Spleen (tissue), 13 donors: ENCODE measurements at places on chromosomes 13 and 19. TPM values are rescaled to one million over a fixed set of nuclear protein-coding genes. Genes with fewer than 3 reads are reported as not detected.

Gene GRK1
- total RNA-seq: not detected

Gene CEACAM3
- 6.8 TPM for total RNA-seq

Gene YJEFN3
- total RNA-seq: 1.4 TPM

Gene TPRX2
- not detected for total RNA-seq

Gene BIVM
- total RNA-seq: 30.4 TPM

Gene HCN2
- total RNA-seq: 0.54 TPM

Gene DMAC2
- 25.6 TPM for total RNA-seq

Gene HSH2D
- total RNA-seq: 44.0 TPM

Gene RGS9BP
- not detected for total RNA-seq

Gene JSRP1
- 4.0 TPM for total RNA-seq

- DNase-seq: no peak
Observed at GRCh38 chr13:33089311-33089710, 73.1 kb downstream of the KL start.

DNA sequence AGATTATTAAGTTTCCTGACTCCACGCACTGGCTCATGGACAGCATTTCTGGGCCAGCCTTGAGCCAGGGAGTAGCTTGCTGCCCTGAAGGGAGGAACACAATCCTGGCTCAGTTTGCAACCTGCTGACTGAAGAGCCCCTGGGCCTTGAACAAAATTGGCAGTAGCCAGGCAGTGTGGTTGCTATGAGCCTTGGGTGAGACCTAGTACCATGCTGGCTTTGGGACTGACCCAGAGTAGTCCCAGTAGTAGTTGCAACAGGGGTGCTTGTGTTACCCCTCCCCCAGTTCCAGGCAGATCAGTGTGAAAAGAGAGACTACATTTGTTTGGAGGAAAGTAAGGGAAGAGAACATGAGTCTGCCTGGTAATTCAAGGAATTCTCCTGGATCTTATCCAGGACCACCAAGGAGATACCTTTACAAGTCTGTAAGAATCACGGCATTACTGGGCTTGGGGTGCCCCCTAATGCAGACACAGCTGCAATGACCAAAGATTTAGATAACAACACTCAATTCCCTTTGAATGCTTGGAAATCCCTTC, 22.0 kb downstream of the ITGBL1 start:
- no peak for DNase-seq

DNA sequence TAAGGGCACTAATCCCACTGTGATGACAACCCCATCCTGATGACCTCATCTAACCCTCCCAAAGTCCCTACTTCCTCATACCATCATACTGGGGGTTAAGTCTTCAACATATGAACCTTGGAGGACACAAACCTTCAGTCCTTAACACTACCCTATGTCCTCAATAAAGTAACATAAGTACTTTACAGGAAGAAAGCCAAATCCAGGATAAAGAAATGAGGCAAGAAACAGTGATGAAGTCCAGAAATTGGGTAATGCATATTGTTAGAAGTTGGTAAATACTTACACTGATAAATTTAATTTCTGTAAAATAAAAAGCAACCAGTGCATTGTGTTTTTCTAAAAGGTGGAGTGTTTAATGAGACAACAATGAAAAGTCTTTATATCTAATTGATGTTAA, 284.8 kb upstream of the SOX21 start:
- DNase-seq: no peak

DNA sequence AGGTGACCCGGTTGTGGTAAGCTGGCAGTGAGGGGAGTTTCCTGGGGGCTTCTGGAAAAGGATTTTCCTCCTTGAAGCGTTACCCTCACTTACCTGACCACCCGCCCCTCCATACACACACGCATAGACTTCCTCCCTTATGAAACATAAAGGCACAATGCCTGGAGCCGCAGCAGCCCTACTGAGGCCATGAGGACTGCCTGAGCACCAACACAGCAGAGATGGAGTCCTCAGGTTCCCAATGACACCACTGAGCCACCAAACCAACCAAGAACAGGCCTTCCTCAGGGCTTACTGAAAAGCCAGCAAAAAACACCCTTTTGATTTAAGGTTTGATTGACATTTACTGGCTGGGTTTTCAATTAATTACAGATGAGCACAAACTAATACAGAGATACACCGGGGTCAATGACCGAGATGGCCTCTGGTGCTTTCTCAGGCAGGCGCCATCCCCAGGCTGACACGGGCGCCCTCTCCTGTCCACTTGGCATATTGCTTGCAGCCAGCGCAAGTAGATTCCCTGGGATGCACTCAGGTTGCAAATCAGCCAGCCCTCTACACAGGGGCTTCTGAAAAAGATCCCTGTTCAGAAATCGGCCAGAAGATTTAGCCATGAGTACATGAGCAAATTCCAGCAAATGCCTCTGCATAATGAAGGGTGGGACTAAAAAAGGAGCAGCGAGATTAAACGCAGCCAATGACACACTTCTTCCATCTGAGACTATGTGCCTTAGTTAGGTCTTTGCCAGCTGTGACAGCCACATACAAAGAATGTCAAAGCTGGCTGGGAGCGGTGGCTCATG, 14.8 kb downstream of the OPA3 start:
- peak; percentile 89 for DNase-seq

- DNase-seq: no peak
Observed at GRCh38 chr13:111281751-111282311, 38.6 kb upstream of the TEX29 start.

DNA sequence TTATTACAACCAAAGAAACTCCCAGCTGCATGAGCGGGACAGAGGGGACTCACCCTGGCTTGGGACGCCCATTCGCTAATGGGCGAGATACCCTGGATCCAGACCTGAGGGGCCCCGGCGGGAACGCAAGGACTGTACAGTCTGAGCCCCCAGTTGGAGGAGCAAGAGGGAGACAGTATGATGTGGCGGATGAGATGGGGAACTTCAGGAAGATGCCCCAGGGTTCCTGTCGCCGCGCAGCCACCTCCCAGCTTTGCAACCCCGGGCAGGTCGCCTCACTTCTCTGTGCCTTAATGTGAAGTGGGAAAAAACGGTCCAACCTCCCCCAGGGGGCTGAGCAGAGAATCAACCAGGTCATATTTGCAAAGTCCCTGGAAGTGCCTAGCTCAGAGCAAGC, 2.5 kb downstream of the NPAS1 start:
- DNase-seq: no peak

GRCh38 chr13:98443329-98443728, 133.6 kb downstream of the STK24 start:
- no peak for DNase-seq

DNA sequence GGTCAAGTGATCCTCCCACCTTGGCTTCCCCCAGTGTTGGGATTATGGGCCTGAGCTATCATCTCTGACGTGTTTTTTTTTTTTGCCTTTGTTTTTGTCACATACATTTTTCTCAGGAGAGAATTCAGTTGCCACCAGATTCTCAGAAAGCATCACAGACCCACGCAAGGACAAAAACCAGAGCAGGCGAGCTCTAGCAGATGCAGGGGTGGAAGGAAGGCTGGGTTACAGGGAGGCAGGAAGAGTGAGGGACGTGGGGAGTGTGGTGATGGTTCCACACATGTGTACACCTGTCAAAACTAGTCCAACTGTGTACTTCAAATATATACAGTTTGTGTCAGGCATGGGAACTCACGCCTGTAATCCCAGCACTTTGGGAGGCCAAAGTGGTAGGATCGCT, 4.3 kb downstream of the TMEM161A start:
- DNase-seq: no peak

DNA sequence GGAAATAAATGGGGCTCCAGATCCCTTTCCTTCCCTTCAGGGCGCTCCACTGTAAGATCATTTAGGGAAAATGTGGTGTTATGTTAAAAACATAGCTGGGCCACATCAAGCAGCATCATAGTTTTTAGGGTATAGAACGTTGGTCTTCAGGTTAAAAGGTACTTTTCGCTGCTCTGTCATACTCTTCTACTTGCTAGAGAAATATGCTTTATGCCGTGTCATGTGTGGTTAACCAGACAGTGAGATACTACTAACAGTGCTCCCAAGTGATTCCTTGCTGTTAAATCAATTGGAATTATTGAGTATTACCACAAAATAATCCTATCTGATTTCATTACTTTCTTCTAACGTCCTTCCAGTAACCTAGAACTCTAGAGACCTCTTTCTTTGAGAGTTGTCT, 1.1 kb upstream of the NDFIP2 start:
- DNase-seq: no peak

DNA sequence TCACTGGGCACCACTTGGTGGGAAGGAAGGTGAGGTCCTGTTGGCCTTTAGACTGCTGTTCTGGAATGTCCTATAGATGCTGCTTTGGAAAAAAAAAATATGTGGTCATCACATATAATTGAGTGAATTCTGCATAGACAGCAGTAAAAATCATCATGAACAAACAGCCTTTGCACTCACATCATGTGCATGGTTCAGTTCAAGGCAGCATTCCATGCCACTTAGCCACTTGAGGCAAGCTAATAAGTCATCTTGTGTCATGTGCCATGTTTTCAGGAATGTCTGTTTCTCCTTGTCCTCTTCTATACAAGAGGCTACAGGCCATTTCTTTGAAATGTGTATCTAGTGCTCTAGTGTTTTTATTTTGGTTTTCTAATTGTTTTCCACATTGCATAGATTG, 43.9 kb upstream of the TSC22D1 start:
- no peak for DNase-seq

- DNase-seq: no peak
Observed at GRCh38 chr19:56316728-56317127, 2.1 kb upstream of the ZSCAN5A start.

DNA sequence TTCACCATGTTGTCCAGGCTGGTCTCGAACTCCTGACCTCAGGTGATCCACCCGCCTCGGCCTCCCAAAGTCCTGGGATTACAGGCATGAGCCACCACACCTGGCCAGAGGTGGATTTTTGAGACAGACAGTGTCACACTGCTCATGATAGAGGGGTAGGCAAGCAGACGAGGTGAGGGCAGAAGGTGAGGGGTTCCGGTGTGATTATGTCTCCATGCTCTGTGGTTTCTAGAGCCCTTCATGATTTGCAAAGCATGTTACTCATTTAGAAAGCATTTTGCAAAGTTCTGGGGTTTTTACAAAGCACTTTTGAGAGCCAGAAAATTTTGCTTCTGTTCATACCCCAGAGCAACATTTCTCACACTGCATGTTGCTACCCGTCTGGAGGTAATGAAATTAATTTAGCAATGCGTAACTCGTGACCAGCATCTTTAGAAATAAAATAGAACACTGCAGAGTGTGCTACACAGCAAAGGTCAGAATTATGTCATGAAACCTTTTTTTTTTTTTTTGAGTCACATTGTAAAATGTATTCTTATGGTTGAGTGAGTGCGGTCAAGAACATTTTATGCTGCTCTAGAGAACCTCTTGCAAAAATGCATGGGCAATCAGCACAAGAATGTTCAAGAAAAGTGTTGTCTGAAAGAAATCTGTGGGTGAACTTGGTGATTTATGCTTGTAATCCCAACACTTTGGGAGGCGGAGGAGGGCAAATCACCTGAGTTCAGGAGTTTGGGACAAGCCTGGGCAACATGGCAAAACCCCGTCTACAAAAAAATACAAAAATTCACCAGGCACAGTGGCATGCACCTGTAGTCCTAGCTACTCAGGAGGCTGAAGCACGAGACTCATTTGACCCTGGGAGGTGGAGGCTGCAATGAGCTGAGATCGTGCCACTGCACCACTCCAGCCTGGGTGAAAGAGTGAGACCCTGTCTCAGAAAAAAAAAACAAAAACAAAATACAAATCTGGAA, 58.0 kb downstream of the MAP4K1 start:
- DNase-seq: peak; percentile 69

DNA sequence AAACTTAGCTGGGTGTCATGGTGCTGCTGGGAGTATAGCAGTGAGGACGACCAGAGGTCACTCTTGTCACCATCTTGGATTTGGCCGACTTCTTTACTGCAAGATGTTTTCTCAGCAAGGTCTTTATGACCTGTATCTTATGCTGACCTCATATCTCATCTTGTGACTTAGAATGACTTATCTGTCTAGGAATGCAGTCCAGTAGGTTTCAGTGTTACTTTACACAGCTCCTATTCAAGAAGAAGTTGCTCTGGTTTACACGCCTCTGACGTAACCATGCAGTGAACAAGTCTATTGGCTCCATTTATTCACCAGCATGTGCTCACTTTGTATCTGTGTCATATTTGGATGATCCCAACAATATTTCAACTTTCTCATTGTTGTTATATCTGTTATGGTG, 26.7 kb downstream of the ZNF850 start:
- no peak for DNase-seq

DNA sequence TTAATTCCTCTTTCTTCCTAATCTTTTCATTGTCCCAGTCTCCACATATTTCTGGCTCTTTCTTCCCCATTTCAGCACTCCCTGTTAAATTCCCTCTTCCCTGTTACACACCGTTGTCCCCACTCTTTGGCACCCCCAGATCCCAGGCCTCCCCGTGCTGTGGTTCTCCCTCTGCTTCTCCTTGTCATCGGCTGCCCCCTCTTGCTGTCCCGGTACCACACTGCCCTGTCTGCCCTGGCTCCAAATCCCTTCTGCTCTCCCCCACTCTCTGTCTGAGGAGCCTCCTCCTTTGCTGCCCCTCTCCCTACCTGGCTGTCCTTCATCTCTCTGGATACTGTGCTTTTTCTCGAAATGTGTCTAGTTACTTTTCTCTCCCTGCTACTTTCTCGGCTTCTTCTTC, 983 bp downstream of the ZNF415 start:
- DNase-seq: no peak

DNA sequence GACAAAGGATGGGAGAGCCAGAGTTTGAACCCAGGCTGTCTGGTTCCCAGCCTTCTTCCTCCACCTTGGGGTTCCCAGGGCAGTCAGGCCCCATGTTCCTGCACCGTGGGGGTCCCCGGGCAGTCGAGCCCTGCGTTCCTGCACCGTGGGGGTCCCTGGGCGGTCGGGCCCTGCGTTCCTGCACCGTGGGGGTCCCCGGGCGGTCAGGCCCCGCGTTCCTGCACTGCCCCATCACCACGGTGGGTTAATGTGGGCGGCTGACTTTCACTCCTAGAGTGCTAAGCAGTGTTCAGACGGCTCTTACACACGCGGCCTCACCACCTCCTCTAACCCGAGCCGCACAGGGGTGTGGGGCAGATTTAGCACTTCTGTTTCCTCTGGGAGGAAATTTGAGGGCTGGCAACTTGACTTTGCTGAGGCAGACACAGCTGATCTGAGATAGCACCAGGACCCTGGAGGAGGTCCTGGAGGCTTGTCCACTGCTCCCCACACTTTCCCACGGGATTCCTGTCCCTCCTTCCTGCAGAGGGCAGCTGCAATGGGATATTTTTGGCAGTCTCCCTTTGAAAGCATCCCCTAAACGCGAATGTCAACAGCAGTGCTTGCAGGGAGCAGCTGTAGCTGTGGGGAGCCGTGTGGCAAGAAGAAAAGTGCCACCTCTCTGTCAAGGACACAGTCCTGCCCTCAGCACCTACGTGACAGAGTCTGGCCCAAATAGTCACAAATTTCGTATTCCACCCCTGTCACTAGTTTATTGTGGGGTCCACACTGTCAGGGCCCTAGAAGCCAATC, 239.4 kb downstream of the TEX29 start:
- DNase-seq: peak; percentile 62

GRCh38 chr19:48644839-48645619, 958 bp downstream of the CA11 start:
- peak; percentile 89 for DNase-seq

GRCh38 chr13:47484548-47484947, 516.5 kb downstream of the SUCLA2 start:
- no peak for DNase-seq
